ENCODE measurements at places on chromosomes 2 and 18.

- no peak for DNase-seq
Measured at GRCh38 chr2:134301099-134301927, 47.4 kb downstream of the MGAT5 start.

DNA sequence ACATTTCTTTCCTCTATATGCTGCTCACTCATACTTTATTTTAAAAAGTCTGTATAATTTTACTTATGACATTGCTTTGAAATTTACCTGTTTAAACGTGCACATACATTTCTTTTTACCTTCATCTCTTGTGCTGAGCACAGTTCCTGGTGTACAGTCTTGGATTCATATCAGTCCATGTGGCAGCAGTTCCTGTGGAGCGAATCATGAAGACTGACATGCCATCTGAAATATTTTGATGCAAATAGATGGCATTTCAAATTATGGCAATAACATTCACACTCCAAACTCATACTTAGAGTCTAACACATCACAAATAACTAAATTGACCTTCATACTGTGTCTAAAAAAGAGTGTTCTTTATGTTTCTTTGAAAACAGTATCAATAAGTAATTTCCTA lies 90.3 kb upstream of the CDH2 start:
- DNase-seq: no peak

DNA sequence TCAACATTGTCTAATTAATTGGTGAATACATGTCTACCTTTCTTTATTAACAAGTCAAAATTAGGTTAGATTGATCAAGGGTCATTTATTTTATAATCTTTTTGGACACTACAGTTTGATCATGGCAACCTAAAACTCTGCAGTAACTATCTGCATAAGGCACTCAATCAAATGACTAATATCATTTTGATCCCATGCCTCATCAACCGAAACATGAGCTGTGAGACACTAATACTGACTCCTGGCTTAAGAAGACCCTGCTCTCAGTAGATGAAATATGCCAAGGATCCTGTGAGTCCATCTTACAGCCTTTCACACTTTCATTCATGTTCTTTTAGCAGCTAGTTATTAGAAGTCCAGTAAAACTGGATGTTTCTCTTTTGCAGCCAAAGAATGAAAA lies 169.4 kb upstream of the CAVIN2 start:
- no peak for DNase-seq

GRCh38 chr2:74497777-74498499 lies 1.5 kb downstream of the LBX2 start:
- DNase-seq: no peak

- no peak for DNase-seq
Measured at GRCh38 chr18:64519201-64519600, 370.3 kb upstream of the LINC00305 start.

- DNase-seq: no peak
Measured at GRCh38 chr2:212173331-212173730, 365.3 kb downstream of the ERBB4 start.

GRCh38 chr2:4077017-4077416 lies 373.6 kb downstream of the DCDC2C start:
- DNase-seq: no peak

GRCh38 chr18:31446854-31447253 lies 687 bp upstream of the DSG3 start:
- DNase-seq: no peak

DNA sequence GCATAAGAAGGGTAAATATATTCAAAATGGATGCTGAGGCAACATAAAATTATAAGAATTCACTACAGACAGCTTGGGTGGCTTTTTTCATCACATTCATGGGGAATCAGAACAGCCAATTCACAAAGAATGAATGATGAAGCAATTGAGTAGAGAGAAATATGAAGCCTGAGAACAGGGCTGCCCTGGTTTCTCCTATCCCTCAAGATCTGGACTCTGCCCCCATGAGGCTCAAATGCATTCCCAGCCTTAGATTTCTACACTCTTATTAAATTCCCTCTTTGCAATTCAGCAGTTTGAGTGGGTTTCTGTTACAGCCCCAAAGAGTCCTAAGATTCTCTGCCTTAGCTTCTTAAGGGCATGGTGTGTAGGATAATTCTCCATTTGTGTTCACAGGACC lies 172.5 kb downstream of the MAIP1 start:
- no peak for DNase-seq

DNA sequence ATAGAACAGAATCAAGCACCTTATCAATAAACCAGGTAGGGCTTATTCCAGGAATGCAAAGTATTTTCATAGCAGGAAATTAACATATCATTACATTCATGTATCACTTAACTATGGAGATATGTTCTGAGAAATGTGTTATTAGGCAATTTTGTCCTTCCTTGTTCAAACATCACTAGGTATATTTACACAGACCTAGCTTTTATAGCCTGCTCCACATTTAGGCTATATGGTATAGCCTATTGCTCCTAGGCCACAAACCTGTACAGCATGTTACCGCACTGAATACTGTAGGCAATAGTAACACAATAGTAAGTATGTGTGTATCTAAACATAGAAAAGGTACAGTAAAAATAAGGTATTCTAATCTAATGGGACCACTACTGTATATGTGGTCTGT lies 82.8 kb upstream of the KCTD1 start:
- no peak for DNase-seq

- no peak for DNase-seq
Measured at GRCh38 chr2:72923833-72924352, 6.6 kb downstream of the EMX1 start.

GRCh38 chr2:143128681-143129580 lies at the start of gene ARHGAP15:
TSS of gene ARHGAP15 (plus strand) at chr2:143129419.
- peak; percentile 21 for DNase-seq

DNA sequence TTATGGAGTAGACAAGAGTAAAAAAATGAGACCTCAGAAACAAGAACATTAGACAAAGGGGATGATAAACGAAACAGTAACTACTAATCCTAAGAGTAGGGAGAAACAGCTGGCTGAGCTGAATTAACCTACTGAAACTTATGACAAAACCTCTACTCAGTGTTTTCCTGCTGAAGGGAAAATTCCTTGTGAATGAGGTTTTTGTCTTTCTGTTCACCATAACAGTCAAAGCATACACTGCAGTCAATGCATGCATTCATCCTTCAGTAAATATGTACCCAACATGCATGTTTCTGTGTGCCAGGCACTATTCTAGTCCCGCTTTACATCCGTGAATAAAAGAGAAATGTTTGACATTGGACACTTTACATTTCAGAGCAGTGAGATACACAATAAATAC lies 805.6 kb upstream of the KLHL29 start:
- no peak for DNase-seq

DNA sequence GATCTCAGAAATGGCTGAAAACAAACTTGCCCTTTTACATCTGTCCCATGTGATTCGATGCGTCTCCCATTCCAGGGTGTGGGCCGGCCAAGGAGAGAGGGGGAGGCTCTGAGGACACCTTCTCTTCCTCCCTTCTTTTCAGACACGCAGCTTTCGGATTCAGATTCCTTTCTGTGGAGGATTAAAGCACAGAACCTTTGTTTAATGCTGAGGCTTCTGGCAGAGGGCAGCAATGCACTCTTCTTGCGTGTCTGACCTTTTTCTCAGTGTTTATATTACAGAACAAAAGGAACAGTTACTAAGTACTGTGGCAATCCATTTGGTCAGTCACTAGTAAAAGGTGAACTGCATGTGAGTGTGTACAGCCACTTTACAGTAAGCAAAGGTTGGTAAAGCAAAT lies 268.9 kb upstream of the CCDC68 start:
- no peak for DNase-seq

GRCh38 chr2:78263571-78263970 lies 741.4 kb upstream of the LRRTM4 start:
- DNase-seq: no peak

- DNase-seq: no peak
Measured at GRCh38 chr2:32963941-32964340, 17.2 kb downstream of the LTBP1 start.

GRCh38 chr2:42457011-42457410 lies 36.8 kb downstream of the KCNG3 start:
- DNase-seq: no peak

GRCh38 chr18:45379903-45380302 lies 235.4 kb upstream of the SLC14A2 start:
- DNase-seq: no peak

- no peak for DNase-seq
Measured at GRCh38 chr2:226584518-226585055, 215.0 kb downstream of the IRS1 start.

- no peak for DNase-seq
Measured at GRCh38 chr2:43165378-43166069, 60.9 kb downstream of the ZFP36L2 start.

DNA sequence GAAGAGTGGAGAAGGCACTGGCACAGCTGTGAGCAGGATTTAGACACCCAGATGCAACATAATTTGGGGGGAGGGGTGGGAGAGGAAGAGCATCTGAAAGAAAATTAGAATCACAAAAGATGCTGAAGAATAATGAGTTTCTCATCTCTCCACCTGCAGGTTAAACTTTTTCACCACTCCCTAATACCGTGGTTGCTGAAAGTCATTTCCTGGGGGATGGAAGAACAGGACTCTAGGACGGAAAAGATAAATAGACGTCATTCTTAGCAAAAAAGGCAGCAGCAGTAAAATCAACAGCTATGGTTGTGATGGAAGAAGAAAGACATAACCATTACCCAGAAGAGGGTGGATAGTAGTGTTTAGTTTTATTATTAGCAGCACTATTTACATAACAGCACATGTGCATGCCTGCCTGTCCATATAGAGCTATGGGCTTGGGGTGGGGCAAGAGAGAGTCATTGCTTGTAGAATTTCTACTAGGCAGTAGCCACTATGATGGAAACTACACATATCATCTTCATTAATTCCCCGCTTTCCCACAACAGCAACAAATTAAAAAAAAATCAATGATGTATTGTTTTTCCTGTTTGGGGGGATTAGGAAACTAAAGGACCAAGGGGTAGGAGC lies 212.2 kb downstream of the TRIB2 start:
- no peak for DNase-seq

DNA sequence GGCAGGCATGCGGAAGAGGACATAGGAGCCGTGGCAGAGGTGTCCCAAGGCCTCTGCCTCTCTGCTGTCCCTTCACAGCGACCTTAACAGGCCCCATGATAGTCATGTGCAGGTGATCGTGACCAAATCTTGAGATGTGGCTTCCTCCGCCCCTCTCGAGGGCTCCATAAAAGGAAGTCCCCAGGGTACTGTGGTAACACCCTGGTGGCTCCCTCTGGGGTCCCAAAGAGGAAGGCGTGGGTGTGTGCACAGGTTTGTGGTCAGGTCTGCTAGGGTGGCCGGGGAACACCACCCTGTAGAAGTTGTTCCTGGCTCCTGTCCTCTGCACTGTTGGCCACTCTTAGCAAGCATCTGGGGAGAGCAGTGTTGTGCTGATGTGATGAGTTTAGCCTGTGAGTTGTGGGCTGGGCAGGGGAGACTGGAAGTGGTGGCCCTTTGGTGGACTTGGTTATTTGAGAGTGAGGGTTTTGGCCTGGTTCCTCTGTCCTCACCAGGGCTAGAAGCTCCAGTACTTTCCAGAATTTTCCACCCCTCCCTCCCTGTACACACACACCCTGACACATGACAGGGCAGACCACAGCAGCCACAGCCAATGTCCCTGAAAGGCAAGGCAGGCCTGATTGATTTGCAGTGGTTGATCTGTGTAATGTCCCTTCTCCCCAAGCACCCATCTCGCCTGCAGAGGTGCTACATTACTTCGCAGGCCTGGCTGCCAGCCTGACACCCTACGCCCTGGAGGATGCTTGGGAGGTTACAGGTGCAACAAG lies 68.9 kb upstream of the BOD1L2 start:
- DNase-seq: no peak

GRCh38 chr2:43941359-43941758 lies 54.4 kb downstream of the LRPPRC start:
- no peak for DNase-seq

DNA sequence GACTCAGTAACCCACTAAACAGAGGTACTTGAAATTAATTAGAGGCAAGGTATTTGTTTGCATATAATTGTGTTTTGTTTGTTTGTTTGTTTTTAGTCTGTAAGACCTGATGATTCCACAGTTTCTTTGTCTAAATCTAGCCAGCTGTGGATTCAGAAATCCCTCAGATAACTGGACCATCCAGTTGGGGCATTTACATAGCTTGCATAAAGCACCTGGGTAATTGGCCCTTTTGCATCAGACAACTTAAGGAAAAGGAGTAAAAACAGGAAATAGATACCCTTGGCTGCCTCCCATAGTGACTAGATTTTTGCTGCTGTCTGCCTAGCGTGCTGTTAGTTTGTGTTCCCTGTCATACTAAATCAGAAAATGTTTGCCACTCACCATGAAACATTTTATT lies 46.6 kb upstream of the XIRP2 start:
- DNase-seq: no peak

GRCh38 chr2:53517406-53517805 lies 250.2 kb upstream of the CHAC2 start:
- DNase-seq: no peak

DNA sequence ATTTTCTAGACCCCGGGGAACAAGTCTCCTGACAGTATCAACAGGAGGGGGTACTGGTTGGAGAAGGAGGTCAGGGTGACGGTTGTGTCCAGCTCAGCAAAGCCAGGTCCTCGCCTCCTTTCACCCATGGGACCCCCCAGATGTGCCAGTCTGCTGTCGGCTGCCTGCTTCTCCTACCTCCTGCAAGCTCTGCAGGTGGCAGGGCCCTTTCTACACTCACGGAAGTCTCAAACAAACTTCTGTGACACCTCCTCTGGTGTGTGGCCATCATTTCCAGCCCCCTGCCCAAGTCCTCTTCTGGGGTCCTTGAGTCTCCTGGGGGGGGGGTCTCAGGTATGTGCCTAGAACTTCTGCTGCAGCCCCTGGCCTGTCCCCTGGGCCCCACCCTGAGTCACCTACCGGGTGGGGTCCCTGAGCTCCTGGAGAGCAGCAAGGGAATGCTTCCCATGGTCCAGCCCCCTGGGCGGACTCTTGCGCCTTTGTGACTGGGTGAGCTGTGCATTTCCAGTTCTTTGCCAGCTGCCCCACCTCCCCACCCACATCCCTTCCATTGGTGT lies 12.8 kb downstream of the SH3RF3 start:
- DNase-seq: no peak

DNA sequence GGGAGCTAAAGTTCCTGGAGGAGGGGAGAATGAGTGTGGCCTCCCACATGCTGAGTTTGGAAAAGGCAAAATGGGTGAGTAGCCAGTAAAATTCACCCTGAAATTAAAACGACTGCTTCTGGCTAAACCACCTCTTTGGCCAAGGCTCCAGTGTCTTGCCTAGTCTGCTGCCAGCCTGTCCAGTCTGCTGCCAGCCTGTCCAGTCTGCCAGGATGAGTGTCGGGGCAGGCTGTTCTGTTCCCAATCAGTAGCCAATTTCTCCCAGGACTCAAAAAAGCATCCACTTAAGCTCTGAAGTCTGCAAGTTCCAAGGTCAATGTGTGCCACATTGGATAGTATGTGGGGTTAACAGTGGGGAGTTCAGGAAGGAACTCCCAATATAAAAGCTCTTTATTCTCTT lies 134.6 kb upstream of the KLHL29 start:
- DNase-seq: no peak

Measured in stimulated activated CD8-positive, alpha-beta memory T cell treated with anti-CD3 and anti-CD28 coated beads, Interleukin-15, amount 100 ng/mL, for 24 hours (primary cell).